ENCODE measurements at places on chromosomes 1 and 21. TPM values are rescaled to one million over a fixed set of nuclear protein-coding genes. Genes with fewer than 3 reads are reported as not detected.

DNA sequence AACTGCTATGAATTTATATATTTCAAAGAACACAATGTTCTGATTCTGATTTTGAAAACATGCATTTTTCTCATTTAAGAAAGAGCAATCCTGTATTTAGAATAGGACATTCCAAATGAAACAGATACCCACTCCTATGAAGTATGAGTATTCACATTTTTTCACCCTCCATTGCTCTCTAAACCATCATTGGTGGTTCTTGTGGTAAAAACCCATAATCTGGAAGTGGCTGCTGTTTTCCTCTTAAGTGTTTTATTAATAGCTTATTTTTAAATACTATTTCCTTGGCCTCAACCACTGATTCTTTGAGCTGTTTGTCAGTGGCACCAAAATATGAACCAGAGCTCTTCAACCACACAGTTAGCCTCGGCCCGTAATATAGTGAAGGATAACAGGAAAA is 60.0 kb upstream of the ADAM30 start:
- no peak for DNase-seq

GRCh38 chr1:205214756-205215155 is 3.3 kb upstream of the DSTYK start:
- DNase-seq = no peak

- no peak for DNase-seq
These were observed 788 bp upstream of the EDEM3 start for GRCh38 chr1:184755226-184756065.

- no peak for DNase-seq
These were observed 66.5 kb upstream of the LRRN2 start for GRCh38 chr1:204751883-204752687.

The AHCTF1 gene
- 26.5 TPM for total RNA-seq

All from fibroblast of the aortic adventitia (primary cell).